ENCODE measurements at places on chromosomes 12 and 14. TPM values are rescaled to one million over a fixed set of nuclear protein-coding genes. Genes with fewer than 3 reads are reported as not detected.

DNA sequence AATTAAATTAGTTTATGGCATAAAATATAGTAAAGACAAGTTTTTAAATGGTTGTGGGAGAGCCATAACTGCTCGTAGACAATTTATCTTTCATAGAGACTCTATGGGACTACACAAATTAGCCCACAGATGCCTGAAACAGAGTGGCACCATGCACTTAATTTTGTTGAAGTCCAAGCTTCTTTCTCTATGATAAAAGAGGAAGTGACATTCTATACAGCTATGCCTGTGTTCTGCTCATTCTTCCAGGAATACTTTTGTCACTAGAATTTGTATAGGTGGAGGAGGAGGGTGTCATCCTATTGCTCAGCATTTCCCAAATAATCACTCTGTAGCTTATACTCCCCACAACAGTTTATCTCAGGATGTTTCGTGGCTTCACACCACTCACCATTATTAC, 43.7 kb upstream of the KICS2 start:
- no peak for DNase-seq

- DNase-seq, result no peak
Observed at GRCh38 chr14:97695456-97695981, 898.3 kb downstream of the VRK1 start.

GRCh38 chr12:59734371-59734770, 138.5 kb downstream of the SLC16A7 start:
- no peak for DNase-seq

GRCh38 chr12:104588047-104588920, 131.5 kb downstream of the CHST11 start:
- DNase-seq, result peak; percentile 79

- DNase-seq, result no peak
Observed at GRCh38 chr12:49330032-49330619, 6.9 kb downstream of the C1QL4 start.

DNA sequence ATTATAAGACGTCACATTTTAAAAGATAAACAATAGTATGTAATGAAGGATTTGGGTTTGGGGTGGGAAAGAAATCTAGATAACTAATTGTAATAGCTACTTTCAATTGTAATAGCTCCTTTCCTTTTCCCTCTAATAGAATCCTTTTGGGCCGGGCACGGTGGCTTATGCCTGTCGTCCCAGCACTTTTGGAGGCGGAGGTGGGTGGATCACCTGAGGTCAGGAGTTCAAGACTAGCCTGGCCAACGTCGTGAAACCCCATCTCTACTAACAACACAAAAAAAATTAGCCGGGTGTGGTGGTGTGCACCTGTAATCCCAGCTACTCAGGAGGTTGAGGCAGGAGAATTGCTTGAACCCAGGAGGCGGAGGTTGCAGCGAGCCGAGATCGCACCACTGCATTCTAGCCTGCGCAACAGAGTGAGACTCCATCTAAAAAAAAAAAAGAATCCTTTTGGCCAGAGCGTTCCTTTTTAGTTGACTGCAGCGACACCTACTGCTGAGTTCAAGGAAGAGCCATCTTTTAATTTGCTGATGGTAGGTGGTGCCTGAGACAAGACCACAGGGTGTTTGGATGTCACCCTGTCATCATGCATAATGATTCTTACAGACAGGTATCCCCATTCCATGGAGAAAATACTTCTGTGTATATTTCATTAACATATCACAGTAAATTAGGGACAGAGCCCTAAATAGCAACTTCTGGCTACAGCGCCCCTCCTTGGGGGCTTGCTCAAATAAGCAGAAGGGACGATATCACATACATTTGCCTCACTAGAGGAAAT, 79.5 kb downstream of the ARMH4 start:
- no peak for DNase-seq

DNA sequence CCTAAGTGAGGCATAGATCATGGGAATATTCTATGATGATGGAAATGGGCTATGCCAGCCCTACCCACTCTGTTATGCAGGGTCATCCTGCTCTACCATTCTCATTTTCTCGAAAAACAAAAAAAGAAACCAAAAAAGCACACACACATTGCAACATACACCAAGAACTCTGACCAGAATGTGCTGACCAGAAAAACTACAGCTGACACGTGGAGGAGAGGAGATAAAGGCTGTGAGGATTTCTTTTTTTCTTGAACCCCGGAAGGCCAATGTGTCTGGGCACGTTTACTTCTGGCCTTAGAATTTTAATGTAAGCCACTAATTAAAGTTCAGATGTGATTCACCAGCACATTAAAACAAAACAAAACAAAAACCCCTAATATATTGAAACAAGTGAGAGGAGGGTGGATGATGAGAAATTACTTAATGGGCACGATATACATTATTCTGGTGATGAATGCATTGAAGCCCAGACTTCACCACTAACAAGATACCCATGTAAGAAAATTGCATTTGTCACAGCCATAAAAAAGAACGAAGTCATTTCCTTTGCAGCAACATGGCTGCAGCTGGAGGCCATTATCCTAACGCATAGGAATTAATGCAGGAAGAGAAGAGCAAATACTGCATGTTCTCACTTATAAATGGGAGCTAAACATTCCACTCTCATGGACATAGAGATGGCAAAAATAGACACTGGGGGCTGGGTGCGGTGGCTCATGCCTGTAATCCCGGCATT, 66.3 kb upstream of the PLEKHG3 start:
- DNase-seq, result no peak

DNA sequence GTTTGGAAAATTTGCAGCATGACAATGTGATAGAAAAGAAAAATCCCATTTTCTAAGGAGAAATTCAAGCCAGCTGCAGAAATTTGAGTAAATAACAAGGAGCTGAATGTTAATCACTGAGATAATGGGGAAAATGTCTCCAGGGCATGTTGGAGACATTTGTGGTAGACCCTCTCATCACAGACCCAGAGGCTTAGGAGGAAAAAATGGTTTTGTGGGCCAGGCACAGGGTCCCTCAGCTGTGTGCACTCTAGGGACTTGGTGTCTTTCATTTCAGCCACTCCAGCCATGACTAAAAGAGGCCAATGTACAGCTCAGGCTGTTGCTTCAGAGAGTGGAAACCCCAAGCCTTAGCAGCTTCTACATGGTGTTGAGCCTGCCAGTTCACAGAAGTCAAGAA, 111.4 kb upstream of the SYT10 start:
- DNase-seq, result no peak

DNA sequence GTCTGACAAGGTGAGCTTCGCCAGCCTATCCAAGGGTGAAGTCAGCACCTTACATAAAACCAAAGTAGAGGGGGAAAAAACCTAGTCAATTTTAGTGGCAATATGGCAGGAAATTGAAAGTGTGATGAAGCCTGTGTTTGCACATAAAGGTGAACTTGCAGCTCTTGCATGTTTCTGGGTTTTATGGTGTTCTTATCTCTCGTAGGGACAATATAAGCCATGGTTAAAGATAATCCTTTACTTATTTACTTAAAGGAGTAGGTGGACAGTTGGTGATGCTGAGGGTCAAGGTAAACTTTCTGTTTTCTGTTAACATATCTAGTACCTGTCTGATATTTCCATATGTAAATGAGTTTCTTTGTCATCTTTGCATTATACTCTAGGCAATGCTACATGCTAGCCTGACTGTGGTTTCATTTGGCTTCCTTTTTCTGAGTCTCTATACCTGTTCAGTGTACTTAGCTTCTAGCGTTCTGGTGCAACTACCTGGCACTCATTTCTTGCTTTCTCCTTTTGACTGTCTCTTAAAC, 32.8 kb downstream of the CCDC91 start:
- DNase-seq, result no peak

DNA sequence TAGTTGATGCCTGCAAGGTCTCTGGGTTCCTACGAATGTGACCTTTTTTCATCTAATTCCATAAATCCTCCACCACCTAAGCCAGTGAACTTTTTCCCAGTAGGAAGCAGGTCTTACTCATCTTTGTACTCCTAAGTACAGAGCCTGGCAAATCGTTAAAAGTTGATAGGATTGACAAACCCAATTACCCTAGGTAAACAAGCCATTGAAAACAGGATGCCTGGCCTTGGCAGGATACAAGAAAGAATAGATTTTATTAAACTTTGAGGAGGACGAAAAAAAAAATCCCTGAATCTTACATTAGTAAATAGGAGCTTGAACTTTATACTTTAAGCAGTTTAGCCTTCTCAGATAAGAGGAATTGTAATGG, 5.6 kb downstream of the TBPL2 start:
- DNase-seq, result no peak

DNA sequence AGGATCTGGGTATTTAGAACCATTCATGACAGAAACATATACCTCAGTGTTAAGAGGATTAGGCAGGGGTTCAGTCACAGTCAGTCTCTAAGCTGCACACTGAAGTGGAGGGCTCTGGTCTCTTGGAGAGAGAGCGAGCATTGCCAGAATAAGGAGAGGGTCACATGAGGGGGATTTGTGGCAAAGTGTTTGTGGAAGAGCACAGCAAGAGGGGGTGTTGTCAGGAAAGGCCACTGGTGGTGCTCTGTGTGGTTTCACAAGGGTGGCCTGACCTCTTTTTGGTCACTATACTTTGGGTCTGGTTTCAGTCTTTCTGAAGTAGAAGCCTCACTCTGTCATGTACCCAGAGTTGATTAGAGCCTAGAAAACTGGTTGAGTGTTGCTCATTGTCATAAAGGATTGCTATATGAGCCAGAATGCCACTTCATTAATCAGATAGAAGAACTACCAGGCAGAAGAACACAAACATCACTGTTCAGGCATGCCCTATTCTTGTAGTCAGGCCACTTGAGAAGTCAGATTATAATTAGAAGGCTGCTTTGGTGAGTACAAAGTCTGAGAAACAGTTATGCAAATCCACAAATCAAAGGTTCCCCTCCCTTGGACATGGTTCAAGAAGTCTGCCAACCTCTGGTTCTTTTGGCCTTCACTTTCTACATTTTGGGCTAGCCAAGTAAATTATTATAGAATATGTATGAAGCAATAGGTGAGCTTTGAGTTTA, 8.4 kb downstream of the TMEM19 start:
- DNase-seq, result no peak

DNA sequence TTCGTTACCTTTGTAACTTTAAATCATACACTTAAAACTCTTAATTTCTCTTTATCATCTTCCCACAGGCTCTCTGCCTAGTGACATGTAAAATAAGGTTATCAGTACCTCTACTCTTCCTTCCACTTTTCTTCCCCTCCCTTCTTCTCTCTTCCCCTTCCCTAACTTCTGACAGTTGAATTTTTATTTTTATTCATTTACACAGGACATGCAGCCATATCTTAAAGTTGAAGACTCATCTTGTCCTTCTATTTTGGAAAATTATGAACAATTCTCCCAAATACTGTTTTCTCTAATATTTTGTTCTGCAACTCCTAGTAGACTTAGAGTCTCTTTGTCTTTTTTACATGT, 263.9 kb downstream of the FBXL14 start:
- no peak for DNase-seq

DNA sequence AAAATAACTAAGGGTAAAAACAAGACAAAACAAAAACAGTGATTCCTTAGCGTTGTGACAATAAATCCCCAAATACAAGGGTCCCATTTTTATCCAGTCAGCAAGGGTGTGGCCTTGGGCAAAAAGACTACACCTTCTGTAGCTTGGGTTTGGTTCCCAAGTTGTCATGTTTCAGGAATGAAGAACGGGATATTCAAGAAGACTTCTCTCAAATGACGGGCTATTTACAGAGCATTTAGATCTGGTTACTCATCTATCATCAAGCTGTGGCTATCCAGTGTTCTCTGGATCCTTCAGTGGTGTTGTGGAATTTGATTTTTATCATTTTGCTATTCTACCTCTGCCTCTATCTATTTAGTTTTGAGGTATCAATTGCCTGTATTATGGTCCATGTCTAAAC, 219.7 kb downstream of the SLC25A21 start:
- no peak for DNase-seq

- DNase-seq, result no peak
Observed at GRCh38 chr14:68865542-68865941, 72.7 kb upstream of the ZFP36L1 start.

DNA sequence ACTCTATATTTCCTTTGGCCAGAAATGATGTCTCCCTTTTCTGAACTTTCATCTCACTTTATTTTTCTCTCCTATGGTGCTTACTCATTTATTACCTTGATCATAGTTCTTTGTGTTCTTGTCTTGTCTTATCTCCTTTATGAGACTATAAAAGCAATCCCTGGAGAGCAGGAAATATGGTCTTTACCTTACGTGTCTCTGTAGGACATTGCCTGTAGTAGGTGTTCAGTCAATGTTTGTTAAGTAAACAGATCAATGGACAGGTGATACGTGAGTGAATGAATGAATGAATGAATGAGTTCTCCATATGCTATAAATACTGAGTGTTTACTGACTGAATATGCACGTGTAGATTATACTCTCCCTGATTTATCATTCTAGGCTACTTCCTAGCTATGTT, 193.7 kb upstream of the HMGA2 start:
- DNase-seq, result no peak

DNA sequence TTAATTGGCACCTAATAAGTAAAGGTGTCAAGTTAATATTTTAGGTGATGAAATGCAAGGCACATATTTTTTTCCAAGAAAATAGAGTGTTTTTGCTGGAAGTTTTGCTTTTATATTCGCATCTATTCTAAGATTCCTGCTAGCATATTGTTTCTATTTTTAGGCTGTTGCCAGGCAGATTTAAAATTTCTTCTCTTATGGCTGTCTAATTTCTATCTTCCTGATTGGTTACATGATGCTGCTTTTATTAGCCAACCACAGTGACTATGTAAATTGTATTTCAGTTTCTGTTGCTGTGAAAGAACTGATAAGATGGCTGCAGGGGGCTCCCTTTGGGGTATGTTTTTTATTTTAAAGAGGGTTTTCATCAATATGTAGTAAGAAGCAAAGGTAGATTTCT, 42.7 kb downstream of the ATF7IP start:
- no peak for DNase-seq

DNA sequence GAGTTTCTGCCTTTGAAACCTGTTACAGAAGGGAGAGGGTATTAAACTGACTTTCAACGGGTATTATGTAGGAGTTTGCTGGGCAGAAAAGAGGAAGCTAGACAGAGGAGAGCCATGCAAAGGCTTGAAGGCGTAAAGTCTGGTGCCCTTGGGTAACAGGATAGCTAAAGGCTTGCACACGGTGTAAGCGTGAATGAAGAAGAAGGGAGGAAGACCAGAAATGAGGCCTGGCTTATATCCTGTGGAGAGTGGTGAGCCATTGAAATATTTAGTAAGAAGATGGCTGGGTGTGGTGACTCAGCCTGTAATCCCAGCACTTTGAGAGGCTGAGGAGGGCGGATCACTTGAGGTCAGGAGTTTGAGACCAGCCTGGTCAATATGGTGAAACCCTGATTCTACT, 22.6 kb downstream of the SUDS3 start:
- DNase-seq, result no peak

GRCh38 chr12:108839890-108840230, 17.5 kb downstream of the SSH1 start:
- no peak for DNase-seq

GRCh38 chr14:68105816-68106215, 286.2 kb downstream of the RAD51B start:
- no peak for DNase-seq

PRPH gene
- total RNA-seq, result not detected

CD4 gene
- total RNA-seq, result 0.07 TPM

SETD3 gene
- 44.3 TPM for total RNA-seq

CALM1 gene
- total RNA-seq, result 509 TPM

IL23A gene
- total RNA-seq, result 26.1 TPM

PLCZ1 gene
- total RNA-seq, result not detected

FITM1 gene
- total RNA-seq, result not detected

GALC gene
- 12.1 TPM for total RNA-seq
